Activated CD4-positive, alpha-beta T cell treated with anti-CD3 and anti-CD28 coated beads, Interleukin-2, amount 50 U/mL, for 24 hours (primary cell): ENCODE measurements at places on chromosomes 5 and 9.
A peak's percentile ranks its signal among the peaks of the same experiment; 100 is the strongest.

GRCh38 chr5:97968346-97968745, 785.3 kb upstream of the RIOK2 start:
- DNase-seq: no peak

GRCh38 chr5:113218200-113218599, 216.6 kb downstream of the TSSK1B start:
- no peak for DNase-seq

GRCh38 chr9:86036555-86036954, 62.8 kb downstream of the GOLM1 start:
- DNase-seq: no peak

- no peak for DNase-seq
Observed at GRCh38 chr5:133368916-133369783, 243.2 kb downstream of the FSTL4 start.

GRCh38 chr5:112381521-112381920, 37.6 kb downstream of the EPB41L4A start:
- DNase-seq: no peak

GRCh38 chr9:109908459-109909390, 128.7 kb downstream of the PALM2AKAP2 start:
- DNase-seq: no peak

DNA sequence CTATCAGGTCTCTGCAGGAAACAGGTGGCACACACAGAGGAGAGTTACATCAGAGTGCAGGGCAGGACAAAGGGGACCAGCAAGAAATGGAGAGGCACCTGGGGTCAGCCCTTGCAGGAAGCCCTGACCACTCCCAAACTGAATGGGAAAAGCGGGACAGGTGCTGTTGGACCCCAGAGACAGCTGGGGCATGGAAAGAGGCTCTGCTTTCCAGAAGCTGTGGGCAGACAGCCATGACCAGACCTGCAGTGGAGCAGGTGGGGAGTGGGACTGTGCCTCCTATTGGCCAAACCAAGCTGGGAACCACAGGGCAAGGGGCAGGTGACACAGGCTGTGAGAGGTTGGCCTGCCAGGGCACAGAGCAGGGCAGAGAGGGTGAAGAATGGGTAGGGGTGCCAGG, 125.8 kb downstream of the BOD1 start:
- no peak for DNase-seq

DNA sequence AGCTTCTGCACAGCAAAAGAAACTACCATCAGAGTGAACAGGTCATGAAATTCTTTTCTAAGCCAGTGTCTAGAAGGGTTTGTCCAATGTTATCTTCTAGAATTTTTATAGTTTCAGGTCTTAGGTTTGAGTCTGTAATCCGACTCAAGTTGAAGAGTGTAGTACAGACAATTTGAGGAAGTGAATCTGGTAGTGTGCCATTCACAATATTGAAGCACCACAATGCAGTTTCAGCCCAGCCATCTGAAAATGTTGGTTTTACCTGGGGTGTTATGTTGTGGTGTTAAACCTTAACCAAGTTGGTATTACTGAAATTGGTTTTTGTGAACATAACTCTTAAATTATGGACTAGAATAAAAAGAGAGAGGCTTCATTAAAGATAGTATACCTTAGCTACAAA, 77.2 kb downstream of the ADAMTS16 start:
- no peak for DNase-seq

GRCh38 chr5:54823006-54823405, 162.4 kb downstream of the ESM1 start:
- DNase-seq: no peak

- DNase-seq: no peak
Observed at GRCh38 chr9:74499770-74500583, 2.8 kb downstream of the RORB start.

- no peak for DNase-seq
Observed at GRCh38 chr9:97924386-97924785, 2.1 kb upstream of the TRMO start.

- no peak for DNase-seq
Observed at GRCh38 chr9:129988607-129989361, 54.2 kb downstream of the FNBP1 start.

DNA sequence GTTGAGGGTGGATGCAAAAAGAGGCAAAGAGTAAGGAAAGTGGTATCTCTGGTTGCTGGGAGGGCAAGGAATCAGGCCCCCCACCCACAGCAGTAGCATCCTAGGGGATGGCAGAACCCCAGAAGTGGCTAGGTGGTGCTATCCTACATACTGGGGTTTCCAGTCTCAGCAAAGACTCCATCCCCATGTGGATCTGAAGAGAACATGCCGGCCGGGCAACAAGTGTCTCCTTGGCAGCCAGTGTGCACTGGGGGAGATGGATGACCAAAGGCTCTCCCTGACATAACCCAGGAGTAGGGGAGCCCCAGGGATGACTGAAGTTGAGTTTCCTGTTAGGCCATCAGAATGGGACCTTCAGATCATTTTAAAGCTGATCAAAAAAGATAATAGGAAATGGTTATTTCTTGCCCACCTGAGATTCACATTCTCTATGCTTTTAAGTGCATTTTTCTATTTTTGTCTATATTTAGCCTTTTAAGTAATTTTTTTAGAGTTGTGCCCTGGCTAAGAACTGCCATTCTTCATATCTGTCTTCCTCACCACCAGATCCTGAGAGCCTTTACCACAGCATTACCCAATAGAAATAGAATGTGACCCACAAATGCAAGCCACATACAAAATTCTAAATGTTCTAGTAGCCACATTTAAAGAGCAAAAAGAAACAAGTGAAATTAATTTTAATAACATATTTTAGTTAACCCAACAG, 78.7 kb upstream of the SMIM23 start:
- no peak for DNase-seq

DNA sequence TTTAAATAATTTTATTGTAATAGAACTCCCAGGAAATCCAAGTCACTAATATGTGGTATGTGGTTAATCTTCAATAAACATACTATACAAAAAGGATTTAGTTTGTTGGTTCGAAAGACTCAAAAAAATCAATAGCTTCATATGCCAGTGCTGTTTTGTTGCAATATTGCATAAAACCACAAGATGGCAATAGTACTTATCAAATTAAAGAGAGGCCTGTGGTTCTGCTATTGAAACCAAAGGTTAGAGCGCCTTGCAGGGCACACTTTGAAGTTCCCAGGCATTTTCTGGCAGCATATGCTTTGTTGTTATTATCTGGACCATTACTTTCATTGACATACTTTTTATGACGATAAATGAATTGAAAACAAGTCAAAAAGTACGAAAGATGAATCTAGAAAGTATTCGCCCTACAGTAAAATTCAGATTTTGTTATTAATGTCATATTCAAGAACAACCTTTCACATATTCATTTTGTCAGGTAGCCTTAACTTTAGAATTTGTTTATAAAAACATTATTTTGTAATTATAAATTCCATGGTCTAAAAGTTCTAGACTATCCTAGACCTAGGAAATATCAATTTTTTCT, 316.3 kb downstream of the MCTP1 start:
- DNase-seq: peak; percentile 20
